ENCODE measurements at places on chromosomes 1 and 21.

GRCh38 chr1:33049371-33049770 is 12.7 kb upstream of the AK2 start:
- no peak for DNase-seq

GRCh38 chr1:40247655-40248054 is at the start of gene TMCO2:
Gene TMCO2 (plus strand): TSS chr1:40247937. CDS start chr1:40247994, 57 bp downstream.
- no peak for DNase-seq

GRCh38 chr1:185334182-185334581 is 17.1 kb upstream of the IVNS1ABP start:
- DNase-seq, result no peak

DNA sequence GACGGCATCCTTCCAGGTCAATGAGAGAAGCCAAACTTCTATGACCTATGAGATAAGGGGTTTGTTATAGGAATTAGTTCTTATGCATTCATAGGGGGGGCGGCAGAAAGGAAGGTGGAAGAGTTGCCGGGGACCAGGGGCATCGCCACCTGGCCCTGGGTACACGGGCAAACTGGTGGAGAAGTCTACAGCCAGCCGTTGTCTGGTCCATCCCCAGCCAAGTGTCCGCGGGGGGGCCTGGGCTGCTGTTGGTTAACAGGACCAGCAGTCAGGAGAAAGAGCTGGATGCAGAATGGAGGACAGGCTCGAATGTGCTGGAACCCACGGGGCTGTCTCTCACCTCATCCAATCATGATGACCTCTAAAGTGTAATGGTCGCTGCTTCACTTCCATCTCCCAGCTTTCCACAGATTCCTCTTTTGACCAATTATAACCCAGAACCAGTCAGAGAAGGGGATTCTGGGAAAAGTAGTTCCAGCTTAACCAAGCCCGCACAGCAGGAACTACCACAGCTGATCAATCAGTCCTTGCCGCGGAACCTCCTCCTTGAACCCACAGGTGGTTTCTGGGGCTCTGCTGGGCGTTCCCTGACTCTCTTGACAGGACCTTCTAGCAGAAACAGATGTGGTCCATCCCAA is 17.8 kb downstream of the TMEM51 start:
- no peak for DNase-seq

GRCh38 chr21:29245104-29245643 is 53.5 kb upstream of the BACH1 start:
- DNase-seq, result no peak

- DNase-seq, result no peak
Observed at GRCh38 chr1:169326956-169327268, 40.7 kb downstream of the NME7 start.

GRCh38 chr1:4127592-4128140 is 227.6 kb upstream of the C1orf174 start:
- DNase-seq, result no peak
